ENCODE measurements at places on chromosomes 1 and 21.
A peak's percentile ranks its signal among the peaks of the same experiment; 100 is the strongest.

DNA sequence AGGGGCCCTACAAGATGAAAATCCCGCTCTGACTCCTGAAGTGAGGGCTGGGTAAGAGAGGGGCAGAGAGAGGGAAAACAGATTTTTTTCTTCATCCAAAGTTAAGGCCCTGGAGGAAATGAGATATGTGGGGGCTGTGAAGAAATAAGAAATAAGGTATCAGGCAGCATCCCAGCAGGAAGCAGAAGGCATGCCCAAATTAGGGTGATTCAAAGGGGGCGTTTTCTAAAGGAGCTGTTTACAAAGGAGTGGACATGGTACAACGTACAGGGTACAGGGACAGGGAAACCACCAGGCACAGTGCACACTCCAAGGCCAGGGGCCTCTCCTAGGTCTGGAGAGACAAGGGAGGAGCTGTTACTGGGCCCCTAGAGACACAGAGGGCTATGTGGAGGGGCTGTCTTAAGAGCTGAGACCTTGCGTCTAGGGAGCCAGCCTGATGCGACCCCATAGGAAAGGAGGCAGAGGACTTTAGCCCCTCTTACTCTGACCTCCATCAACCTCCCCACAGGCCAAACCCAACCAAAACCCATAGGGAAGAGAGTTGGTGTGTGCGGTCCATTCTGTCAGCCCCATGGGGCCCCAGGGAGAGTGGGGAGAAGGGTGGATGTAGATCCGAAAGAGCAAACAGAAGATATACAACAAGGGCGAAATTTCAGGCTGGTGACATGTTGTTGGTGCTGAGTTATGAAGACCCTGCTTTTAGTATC is 38.6 kb downstream of the STYXL2 start:
- no peak for DNase-seq

- no peak for DNase-seq
These were observed 42.5 kb upstream of the POGK start for GRCh38 chr1:166796620-166797236.

- DNase-seq: no peak
These were observed 13.5 kb downstream of the CITED4 start for GRCh38 chr1:40848530-40849189.

- no peak for DNase-seq
These were observed 418.8 kb downstream of the PTPRU start for GRCh38 chr1:29655145-29655544.

GRCh38 chr1:13570924-13571323 is 12.7 kb upstream of the PDPN start:
- no peak for DNase-seq

GRCh38 chr1:98556521-98557158 is 104.9 kb upstream of the SNX7 start:
- DNase-seq: no peak

GRCh38 chr1:6345009-6345408 is 48.6 kb downstream of the ACOT7 start:
- no peak for DNase-seq

- peak; percentile 62 for DNase-seq
These were observed 100.9 kb upstream of the RUNX3 start for GRCh38 chr1:25030674-25031589.

DNA sequence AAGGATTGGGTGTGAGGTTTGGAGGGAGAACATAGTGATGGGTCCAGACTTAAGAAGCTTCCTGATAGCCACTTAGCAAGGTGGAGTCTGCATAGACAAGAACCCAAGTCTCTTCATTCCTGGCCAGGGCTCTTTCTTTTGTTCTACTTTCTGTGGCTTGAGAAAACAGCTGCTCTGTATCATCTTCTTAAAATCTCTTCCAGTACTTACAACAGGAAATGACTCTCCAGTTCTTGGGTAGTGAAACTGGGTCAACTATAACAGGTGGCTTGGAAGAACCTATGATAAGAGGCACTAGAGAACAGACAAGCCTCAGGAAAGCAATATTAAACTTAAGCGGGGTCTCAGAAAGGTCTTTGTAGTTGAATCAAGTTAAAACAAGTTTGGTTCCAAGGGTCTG is 148.1 kb upstream of the USP24 start:
- DNase-seq: no peak

DNA sequence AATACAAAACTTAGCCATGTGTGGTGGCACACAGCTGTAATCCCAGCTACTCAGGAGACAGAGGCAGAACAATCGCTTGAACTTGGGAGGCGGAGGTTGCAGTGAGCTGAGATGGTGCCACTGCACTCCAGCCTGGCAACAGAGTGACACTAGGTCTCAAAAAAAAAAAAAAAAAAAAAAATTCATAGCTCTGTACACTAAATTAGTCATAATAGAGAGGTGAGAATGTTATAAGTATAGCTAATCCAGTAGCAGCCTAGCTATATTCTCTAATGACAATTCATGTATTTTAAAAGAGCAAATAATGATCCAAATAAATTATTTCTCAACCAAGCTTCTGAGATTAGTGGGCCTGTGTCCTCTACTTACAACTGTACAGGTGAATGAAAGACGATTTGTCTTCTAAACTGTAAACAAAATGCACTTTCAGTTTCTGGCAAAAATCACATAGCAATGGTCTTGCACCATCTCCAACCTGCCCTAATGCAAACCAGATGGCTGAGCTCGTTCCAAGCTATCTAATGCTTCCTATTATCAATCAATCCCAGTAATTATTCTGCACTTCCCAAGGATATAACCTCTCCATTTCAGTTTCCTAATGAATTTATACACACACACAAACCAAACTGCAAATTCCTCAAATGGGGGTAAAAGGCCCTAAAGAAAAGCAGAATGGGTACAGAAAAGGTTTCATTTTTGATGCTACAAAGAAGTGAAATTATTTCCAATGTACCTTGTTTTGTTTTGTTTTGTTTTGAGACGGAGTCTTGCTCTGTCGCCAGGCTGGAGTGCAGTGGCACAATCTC is 56.5 kb downstream of the GATAD2B start:
- no peak for DNase-seq

DNA sequence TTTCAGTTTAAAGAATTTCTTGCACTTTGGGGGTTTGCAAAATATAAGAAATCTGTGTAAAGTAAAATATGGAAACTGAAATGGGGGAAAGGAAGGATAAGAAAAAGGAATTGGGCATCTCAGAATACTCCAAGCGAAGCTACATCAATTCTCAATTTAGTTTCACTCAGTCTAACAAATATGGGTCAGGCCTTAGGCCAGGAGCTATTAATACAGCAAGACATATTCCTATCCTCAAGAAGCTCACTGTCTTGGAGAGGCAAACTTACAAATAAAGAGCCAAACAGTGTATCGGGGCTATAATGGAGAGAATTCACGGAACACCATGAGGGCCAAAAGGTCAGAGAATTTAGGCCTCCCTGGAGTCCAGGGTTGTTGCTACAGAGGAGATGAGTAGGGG is 43.0 kb upstream of the CCDC190 start:
- DNase-seq: no peak

- DNase-seq: no peak
These were observed 430 bp downstream of the BTG2 start for GRCh38 chr1:203305809-203306088.

DNA sequence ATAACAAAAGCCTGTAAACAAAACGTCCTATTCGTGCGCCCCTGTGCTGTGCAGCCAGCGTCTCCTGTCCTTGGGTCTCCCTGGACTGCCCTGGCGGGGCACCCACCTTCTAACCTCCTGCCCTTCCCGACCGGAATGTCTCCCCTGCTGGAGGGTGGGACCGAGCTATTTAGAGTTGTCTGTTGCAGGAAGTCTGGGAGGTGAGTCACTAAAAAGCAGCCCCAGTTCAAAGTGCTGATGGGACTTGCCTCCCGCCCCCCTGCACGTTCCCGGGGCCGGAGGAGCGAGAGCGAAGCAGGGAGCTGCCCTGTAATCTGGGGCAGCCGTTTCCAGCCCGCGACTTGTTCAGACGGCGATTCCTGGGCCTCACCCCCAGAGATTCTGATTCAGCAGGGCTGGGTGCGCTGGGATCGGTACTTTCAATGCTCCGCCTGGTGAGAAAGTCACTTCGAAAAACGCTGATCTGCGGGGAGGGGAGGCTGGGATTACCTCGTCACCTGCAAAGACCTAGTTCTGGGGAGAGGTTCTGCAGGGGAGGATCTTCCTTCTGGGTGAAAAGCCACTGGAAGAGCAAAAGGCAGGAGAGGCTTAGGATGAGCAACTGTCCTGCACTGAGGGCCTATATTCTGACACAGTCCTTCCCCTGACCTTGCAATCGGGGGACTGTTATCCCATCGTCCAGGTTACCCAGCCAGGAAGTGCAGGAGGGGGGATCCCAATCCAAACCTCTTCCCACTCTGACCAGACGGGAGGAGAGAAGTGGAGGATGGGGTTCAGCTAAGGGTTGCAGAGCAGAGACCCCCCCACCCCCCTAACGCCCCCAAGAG is 1.2 kb upstream of the DHRS3 start:
- peak; percentile 57 for DNase-seq

DNA sequence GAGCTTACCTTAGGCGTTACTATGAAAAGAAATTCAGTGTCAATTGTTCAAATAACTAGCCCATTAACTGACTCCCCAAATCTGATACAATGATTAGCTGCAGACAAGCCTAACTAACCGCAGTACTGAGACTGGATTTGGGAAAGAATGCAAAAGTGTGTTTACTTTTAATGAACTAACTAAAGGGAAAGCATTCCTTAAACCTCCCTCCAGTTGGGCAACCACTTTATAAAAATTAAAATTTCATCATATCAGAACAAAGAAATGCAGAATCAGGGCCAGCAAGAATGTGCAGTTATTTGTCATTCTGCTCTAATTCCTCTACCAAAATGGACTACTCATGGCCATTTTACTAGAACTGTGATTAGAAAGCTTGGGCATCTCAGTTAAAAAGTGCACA is 11.7 kb upstream of the NR5A2 start:
- no peak for DNase-seq

GRCh38 chr1:77401384-77401783 is 119.6 kb downstream of the AK5 start:
- DNase-seq: no peak

GRCh38 chr1:89965193-89965768 is 29.6 kb upstream of the ZNF326 start:
- no peak for DNase-seq

- DNase-seq: no peak
These were observed 15.8 kb upstream of the SLC25A44 start for GRCh38 chr1:156177919-156178654.

DNA sequence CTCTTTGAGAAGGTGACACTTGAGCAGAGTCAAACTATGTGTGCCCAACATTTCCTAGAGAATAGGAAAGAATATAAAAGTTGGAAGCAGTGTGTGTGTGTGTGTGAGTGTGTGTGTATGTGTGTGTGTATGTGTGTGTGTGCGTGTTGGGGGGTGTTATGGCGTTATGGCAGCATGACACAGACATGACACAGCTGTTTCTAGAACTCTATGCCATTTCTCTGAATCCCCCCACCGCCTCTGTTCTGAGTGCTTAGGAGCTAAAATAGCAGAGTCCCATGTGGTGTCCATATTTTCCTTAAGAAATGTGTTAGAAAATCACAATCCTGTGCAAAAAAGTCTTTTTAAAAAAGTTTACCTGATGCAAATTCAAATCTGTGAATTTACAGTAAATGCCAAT is 556.1 kb downstream of the RWDD3 start:
- no peak for DNase-seq

GRCh38 chr1:46594063-46594462 is 10.0 kb downstream of the MKNK1 start:
- no peak for DNase-seq

GRCh38 chr1:161958425-161958824 is 65.2 kb downstream of the OLFML2B start:
- DNase-seq: no peak

GRCh38 chr1:12075195-12076114 is 12.4 kb downstream of the TNFRSF8 start:
- no peak for DNase-seq

DNA sequence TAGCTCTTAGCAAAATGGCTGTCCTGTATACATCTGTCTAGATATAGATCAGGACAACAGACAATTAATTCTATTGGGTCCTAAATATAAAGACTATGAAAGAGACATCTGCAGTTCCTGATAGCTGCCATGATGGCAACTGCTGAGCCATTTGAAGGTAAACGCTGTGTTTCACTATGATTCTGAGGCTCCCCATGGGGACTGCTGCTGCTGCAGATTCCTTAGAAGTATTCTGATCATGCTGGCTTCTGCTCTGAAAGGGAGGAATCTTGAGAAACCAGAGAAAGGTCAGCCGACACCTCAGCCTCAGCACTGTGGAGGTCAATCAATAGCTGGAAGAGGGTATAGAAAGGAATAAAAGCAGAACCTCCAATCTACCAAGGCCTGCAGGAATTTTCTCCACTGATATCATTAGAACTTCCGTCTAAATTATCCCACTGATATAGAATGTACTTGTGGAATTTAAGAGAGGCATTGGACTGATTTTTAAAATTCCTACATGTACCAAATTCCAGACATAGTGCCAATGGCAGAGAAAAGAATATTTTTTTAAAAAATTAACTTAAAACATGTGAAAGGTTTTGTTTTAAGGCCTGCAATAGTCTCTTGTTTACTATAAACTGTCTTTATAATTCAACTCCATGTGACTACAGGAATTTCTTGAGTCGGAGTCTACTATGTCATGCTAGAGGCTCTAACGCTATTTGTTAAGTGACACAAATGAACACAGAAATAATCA is 53.2 kb downstream of the DDAH1 start:
- DNase-seq: no peak

GRCh38 chr1:226617109-226617508 is 68.5 kb downstream of the STUM start:
- no peak for DNase-seq

GRCh38 chr1:114331936-114332335 is 178.3 kb upstream of the SYT6 start:
- no peak for DNase-seq

DNA sequence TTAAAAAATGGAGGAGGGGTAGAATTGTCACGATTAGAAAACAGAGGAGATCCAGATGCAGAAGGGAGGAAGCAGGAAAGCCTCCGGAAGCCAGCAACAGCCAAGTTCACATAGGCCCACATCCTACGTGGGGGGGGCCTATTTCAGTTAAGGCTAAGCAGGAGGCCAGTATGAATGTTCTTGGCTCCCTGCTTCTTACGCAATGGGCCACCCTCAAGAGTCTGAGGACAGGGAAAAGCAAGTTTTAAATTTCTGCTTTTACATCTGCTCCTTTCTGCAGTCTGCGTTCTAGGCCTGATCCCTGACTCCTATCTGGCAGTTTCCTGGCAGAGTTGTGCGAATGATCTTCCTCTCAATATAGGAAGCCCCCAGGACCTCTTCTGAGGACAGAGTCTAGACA is 30.6 kb downstream of the RABIF start:
- no peak for DNase-seq

- DNase-seq: no peak
These were observed 44.8 kb upstream of the SGIP1 start for GRCh38 chr1:66489151-66489550.

GRCh38 chr1:228101614-228101993 is 1.5 kb downstream of the C1orf35 start:
- no peak for DNase-seq

All from activated CD4-positive, alpha-beta T cell treated with anti-CD3 and anti-CD28 coated beads, Interleukin-2, amount 50 U/mL, for 1 hour (primary cell).